ENCODE measurements at places on chromosomes 2 and 18.

DNA sequence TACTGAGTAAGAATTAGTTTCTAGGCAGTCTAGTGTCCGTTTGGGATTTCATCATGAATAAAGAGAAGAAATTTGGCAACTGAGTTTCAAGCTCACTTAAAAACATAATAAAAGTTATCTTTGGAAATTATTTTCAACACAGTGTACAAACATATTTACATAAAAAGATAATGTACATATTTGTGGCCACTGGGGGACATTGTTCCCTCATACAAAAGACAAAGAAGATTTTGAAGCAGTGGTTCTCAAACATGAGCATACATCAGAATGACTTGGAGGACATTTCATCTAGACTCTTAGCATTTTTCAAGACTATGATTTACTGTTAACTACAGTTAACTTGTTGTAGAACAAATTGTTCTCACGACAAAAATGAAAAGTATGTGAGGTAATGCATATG is 15.7 kb upstream of the TTC21B start:
- DNase-seq: no peak

DNA sequence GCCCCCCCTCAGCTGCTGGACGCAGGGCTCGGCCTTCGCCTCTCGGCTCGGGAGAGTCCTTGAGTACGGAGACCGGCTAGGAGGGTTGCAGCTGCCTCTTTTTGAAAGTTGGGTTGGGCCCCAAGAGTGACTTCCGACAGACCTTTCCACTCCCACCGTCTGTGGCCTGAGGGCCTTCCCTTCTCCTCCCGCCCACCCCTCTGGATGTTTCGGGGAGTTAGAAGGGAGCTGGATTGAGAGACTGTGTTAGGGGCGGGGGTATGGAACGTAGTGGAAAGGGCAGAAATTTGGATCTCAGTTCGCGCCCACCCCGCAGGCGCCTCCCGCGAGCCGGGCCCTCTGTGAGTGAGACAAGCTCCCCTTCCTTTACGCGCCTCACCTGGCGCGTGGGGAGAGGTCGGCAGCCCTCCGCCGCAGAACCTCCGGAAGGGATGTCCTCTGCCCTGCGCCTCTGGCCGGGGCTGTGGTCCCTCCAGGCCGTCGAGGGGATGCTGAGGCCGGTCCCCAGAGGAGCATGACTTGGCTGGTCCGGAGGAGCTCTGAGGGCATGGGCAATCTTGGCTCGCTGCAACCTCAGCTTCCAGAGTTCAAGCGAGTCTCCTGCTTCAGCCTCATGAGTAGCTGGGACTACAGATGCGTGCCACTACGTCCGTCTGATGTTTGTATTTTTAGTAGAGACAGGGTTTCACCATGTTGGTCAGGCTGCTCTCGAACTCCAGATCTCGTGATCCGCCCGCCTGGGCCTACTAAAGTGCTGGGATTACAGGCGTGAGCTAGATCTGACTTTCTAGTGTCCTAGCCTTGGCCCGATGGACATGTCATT is 15.9 kb downstream of the C2orf74 start:
- peak; percentile 32 for DNase-seq

GRCh38 chr2:43075054-43075593 is 151.3 kb downstream of the ZFP36L2 start:
- DNase-seq: no peak

DNA sequence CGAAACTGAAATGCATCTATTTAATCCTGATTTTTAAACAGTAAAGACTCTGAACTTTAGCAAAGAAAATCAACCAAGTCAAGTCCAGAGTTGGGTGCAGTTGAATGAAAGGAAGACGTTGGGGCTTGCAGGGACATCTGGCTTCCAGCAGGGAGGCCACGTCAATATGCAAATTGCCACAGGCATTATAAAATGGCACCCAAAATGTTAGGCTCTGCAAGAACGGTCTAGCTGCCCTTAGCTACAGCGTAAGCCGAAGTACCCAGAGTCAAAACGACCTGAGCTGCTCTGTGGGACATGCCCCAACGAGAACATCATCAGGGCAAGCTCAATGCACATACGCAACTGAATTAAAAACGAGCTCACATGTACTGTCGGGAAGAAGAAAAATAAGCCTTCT is 30.7 kb downstream of the DOCK10 start:
- no peak for DNase-seq

GRCh38 chr18:3212657-3213056 is 7.1 kb downstream of the MYOM1 start:
- no peak for DNase-seq

DNA sequence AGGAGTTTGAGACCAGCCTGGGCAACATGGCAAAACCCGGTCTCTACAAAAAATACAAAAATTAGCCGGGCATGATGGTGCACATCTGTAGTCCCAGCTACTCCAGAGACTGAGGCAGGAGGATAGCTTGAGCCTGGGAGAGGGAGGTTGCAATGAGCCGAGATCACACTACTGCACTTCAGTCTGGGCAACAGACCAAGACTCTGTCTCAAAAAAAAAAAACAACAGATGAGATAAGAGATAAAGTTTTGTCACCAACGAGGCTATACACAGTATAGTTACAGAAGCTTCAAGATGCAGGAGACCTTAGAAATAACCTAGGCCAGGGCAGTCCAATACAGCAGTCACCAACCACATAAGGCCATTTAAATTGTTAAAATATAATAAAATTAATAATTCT is 9.4 kb downstream of the FAM124B start:
- DNase-seq: no peak

- no peak for DNase-seq
These were observed 60.2 kb downstream of the TRPM8 start for GRCh38 chr2:233977296-233977837.

DNA sequence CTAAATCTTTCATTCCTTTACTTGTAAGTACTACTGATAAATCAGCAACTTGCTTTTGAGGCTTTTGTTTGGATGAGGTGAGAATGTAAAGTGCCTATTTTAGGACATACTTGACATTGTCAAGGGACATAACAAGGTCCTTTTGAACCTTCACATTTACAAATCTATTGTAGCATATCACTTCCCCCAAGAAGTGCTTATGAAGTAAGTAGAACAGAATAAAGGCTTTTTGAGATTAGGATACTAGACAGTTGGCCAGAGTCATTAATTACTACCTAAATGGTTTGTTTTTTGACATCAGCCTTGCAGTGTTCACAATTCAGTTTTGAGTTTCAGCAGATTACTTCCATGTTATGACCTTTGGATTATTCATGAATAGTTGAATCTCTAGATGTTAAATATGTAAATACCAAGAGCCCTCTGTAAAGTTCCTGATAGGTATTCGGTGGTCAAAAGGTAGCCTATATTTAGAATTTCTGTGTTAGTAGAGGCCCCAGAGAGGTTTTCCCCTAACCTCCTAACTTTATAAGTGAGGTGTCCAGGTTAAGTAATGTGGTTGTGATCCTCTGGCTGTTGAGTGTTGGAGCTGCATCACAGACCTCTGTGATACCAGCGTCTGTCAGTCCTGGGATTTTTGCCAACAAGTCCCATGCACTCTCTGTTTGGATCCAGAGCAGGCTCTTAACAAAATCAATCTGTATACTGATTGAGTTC is 67.2 kb downstream of the LCLAT1 start:
- no peak for DNase-seq

DNA sequence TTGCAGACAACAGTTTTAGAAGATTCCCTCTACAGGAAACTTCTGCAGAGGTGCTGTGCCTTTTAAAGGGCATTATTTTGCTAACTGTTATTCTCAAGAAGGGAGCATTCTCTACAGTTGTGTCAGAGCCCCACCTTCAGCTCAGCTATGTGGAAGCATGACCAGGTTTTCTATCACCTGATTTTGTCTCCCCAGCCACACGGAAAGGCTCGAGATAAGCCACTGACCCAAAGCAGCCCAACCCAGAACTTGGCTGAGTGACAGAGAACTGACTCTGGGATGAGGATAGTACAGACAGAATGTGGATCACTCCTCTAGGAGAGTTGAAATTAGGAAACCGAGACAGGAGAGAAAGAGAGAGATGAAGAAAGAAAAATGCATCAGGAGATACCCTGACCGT is 10.7 kb downstream of the COL4A4 start:
- DNase-seq: no peak

- no peak for DNase-seq
These were observed 65.3 kb downstream of the CCDC93 start for GRCh38 chr2:117948615-117949014.

DNA sequence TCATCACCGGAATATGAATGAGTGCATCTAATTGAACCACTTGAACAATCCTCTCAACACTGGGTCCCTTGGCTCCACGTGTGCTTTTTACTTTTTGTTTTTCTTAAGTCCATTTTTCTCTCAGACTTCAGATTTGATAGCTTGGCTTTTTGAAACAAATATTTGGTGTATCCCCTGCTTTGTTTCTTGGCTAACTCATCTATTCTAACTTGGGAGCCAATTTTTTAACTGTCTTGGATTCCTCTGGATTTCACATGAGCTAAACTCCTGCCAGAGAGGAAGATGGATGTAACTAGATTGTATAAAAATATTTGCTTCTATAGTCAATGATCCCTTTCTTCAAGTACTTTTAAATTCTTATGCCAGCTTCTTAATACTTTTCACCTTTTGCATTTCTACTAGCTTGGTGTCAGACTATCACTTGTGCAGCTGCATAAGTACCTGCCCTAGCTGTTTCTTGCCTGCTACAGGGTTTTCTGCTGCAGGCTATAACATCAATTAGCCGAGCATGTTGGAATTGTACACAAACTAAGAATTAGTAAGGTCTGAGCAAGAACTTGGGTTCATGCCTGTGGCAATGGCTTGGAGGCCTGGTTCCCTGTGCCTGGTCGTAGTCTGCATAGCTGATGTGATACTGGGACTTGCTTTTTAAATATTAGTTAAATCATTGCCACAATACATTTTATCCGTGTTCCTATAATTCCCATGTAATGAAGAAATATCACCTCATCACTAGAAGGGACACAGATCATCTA is 281.5 kb downstream of the EN1 start:
- no peak for DNase-seq

GRCh38 chr2:36578343-36579296 is 19.3 kb downstream of the FEZ2 start:
- DNase-seq: no peak

- no peak for DNase-seq
These were observed 6.4 kb downstream of the MYT1L start for GRCh38 chr2:2324565-2325101.

DNA sequence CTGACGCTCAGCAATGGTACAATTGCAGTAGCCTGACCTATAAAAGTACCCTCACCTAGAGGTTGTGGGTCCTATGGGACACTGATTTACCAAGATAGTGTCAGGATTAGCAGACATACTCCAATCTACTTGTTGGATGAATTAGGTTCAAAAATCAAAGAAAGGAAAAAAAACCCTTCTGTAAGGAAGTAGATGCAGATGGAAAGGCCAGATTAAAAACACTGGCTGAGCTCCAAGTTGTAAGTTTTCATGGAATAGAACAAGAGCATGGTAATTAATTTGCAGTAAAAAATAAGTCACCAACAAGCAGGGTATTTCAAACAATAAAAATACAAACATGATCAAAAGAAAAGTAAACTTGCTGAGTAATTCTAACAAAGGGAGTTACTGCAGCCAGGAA is 26.4 kb downstream of the IDH1 start:
- DNase-seq: no peak

DNA sequence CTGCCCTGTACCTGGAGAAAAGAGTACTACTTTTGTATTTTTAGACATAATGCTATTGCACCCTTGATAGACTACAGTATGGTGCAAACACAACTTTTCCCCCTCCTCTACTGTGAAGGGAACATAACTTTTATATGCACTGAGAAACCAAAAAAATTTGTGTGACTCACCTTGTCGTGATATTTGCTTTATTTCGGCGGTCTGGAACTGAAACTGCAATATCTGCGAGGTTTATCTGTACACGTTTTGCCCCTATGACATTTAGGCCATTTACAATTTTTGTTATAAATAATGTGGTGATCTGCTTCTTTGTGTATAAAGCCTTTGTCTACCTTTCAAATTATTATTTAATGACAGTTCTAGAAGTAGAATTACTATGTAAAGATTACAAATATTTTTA is 34.4 kb upstream of the AAK1 start:
- no peak for DNase-seq

- no peak for DNase-seq
These were observed 114.6 kb downstream of the ZEB2 start for GRCh38 chr2:144405321-144405720.

DNA sequence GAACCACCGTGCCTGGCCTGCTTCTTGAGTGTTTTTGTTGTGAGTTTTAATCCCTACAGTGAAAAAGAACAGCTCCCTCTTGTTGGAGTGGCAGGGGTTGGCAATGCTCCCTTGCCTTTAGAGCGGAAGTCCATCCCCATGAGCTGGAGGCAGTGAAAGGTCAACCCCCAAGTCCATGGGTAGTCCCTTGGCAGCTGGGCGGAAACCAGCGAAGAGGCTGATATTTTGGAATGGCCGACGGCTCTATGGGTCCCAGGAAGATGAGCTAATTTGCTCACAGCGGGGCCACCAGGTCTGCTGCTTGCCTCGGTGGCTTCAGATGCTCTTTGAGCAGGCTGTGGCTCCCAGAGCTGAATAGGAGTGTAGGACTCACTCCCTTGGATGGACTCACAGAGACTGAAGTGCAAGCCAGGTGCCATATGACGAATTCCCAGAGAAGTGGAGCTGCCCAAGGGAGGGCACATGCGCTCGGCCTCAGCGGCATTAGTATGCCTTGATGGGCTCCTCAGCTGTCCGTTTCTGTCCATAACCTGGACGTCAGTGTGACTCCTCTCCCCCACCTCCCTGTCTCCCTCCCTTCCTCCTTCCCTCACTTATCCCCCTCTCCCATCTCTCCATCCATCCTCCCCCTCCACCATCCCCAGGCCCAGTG is 25.4 kb upstream of the RHOB start:
- no peak for DNase-seq

DNA sequence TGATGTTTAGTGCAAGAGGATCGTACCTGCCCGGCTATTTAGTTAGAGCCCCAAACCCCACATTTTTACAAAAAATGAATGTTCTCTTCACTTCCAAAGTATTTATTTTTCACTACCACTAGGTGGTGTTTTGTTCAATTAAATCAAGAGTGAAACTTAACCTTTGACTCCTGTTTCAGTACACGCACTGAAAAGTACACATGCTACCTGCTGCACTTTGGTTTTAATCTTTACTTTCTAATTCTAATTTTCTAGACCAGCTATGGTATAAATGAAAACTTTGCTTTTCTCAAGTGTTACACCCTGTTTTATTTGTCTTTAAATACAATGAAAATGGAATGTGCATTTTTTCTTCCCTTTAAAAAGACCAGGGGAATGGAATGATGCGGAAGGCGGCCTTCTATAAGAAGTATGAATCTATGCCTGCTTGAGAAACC is 31.4 kb upstream of the CHN1 start:
- DNase-seq: no peak

GRCh38 chr18:6591491-6591890 is 138.0 kb upstream of the ARHGAP28 start:
- no peak for DNase-seq

GRCh38 chr2:135245071-135245470 is 193.0 kb downstream of the RAB3GAP1 start:
- DNase-seq: peak; percentile 22

DNA sequence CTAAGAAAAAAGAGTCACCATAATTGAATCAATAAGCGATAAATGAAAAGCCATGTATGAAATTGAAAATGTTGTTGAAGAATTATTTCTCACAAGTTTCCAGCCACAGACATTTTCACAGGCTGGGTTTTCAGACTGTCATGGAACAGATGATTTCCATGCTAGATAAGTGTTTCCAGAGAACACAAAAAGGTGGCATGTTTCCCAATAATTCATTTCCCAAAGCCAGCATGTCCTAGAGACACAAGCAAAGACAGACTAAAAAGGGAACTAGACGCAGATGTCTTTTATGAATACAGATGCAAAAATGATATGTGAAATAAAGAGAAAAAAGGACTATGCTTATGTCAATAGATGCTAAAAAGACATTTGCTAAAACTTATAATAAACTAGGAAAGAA is 255.1 kb downstream of the EIPR1 start:
- no peak for DNase-seq

- no peak for DNase-seq
These were observed 138.9 kb downstream of the HNMT start for GRCh38 chr2:138103156-138103555.
